ENCODE measurements at places on chromosomes 4 and X.

DNA sequence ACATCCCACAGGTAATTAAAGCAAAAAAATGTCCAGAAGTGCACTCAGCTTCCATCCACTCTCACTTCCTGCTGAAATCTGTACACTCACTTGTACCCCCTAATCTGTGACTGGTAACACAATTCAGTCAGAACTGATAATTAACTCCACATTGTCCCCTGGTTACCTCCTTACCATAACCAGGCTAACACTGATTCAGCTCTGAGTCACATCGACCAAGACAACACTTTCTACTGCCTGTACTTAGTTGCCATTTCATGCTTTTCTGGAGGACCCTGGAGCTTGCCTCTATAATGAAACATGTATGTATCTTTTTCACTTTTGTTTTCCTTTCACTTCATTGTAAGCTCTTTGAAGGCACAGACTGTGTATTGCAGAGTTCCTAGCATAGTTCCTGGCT lies 130.9 kb upstream of the GABRG1 start:
- DNase-seq: no peak

GRCh38 chr4:8894424-8894816 lies 22.8 kb upstream of the HMX1 start:
- no peak for DNase-seq

DNA sequence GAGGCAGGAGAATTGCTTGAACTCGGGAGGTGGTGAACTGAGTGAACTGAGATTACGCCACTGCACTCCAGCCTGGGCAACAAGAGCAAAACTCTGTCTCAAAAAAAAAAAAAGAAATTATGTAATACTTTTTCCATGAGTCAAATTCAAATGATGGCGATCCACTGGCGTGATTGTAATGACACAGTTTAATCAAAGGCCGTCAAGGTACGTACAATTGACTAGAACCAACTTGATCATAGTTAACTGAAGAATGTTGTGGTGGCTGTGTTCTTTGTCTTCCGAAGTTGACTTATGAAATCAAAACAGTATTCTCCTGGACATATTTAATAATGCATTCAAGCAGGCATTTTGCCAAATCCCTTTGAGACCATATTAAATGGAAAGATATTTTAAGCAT lies 318.6 kb upstream of the FAT1 start:
- no peak for DNase-seq

DNA sequence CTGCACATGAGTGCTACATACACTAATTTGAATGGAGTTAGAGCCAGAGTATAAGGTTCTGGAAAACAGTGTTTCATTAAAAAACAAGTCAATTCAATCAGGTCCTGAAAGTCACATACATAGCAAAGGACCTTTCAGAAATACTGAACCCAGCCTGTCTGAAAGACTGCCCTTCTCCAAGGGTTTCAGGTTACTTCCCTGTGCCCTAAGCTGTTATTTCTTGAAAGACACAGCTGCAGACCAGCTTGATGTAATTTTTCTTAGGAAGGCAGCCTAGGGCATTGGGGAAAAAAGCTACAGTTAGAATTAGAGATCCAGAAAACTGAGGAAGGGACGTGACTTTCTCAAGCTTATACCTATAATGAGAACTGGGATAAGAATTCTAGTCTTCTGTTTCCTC lies 155.9 kb upstream of the MAOA start:
- no peak for DNase-seq

DNA sequence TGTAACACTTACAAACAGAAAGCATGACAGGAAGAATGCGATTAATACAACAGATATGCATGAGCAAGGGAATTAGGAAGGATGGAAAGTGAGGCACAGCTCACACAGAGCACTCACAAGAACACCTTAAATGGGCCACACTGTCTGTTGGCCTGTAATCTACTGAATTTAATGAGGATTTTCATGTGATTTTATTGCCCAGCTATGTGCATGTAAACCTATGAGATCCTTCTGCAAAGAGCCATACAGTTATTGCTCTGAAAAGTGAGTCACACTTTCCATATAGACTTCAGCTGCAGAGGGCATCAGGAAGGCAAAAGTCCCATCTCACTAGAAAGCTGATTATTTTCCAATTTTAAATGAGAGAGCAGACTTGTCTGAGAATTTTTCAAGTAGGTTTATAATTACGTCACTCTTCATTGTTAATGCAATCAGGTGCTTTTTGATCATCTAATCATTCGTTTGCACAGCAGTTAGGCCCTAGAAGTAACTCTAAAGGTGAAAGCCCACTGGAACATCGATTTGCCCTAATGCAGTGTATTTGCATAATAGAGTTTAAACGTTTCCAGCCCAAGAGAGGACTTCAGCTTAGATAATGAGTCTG lies 832.7 kb upstream of the INTU start:
- DNase-seq: no peak

- DNase-seq: no peak
Observed at GRCh38 chrX:112802541-112802940, 38.1 kb downstream of the AMOT start.

DNA sequence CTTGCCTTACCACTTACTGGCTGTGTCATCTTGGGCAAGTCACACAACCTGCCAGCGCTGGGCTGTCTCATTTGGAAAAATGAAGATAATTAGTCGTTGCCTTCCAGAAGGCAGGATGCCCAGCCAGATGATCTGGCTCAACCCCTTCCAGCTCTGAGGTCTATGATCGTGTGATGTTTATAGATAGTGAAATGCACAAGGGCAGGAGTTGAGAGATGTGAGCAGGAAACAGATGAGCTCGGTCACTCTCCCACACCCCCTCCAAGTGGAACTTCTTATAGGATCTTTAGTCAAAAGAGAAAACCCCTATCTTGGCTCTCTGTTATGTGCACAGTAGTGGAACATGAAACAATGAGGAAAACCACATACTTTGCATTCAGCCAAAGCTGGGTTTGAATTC lies 336.8 kb upstream of the PPARGC1A start:
- DNase-seq: no peak

DNA sequence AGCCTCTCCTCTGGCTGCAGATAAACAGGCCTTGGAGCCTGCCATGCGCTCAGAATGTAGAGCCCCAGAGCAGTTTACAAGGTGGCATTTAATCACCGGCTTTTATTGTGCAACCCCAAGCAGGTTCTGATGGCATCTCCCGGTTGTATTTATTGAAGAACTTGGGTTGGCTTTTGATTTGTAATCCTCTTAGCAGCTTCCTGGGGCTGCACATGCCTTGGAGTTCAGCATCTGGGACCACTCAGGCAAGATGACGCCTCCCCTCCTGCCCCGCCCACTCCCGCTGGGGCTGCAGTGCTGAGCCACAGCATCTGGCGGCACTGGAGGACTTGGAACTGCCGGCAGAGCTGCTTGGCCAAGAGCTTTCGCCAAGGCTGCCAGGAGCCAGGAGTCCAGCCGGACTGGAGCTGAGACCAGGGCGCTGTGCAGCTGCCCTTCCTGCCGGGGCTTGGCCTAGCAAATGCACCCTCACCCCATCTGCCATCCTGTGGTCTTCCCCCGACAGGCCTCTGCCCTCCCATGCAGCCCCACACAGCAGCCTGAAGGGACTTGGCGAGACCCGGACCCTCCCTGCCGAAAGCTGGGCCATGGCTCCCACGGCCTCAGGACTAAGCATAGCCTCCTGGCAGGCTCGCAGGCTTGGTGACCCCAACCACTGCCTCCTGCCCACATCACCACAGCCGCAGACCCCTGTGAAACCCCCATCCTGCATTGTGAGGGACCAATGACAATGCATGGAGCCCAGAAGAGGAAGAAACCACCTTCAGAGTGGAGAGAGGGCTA lies 5.4 kb downstream of the HTRA3 start:
- no peak for DNase-seq

DNA sequence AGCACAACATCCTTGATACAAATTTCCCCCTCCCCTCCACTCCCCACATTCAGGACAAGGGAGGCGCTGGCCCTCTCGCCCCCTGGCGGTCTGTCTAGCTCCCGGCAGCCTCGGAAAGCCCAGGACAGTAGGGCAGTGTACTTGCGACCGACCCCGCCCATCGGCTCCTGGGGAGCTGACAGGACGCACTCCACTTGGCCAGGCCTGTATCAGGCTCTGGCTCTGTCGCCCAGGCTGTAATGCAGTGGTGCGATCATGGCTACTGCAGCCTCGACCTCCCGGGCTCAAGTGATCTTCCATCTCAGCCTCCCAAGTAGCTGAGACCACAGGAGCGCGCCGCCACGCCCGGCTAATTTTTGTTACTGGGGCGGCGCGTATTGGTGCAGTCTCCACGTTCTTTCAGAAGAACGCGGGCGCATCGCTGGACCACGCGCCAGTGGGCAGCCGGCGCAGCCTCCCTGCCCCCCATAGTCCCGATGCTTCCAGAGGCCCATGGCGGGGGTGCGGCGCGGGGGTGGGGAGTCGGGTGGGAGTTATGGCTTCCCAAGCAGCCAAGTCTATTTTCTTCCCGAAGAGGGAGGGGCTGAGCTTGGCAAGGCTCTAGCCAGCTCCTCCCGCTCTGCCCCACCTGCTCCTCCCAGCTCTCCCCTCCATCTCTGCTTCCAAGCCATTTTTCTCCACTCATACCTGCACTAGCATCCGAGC lies 7.8 kb upstream of the AKAP14 start:
- peak; percentile 0 for DNase-seq

- no peak for DNase-seq
Observed at GRCh38 chr4:24973747-24974601, 56.8 kb downstream of the LGI2 start.

- no peak for DNase-seq
Observed at GRCh38 chrX:38206542-38206941, 14.1 kb downstream of the SRPX start.

GRCh38 chrX:41689711-41690110 lies 938 bp downstream of the GPR34 start:
- no peak for DNase-seq

DNA sequence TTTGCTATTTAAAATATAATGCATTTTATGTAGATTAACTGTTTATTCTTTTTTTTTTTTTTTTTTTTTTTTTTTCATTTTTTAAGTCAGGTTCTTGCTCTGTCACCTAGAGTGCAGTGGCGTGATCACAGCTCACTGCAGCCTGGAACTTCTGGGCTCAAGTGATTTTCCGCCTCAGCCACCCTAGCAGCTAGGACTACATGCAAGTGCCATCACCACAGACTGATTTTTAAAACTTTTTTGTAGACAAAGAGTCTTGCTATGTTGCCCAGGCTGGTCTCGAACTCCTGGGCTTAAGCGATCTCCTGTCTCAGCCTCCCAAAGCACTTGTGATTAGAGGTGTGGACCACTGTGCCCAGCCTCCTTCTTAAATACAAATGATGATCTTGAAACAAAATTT lies 159.9 kb downstream of the CAMK2D start:
- no peak for DNase-seq

- DNase-seq: no peak
Observed at GRCh38 chr4:47031751-47032404, 511 bp downstream of the GABRB1 start.

- DNase-seq: no peak
Observed at GRCh38 chr4:128471576-128471975, 184.0 kb upstream of the PGRMC2 start.

DNA sequence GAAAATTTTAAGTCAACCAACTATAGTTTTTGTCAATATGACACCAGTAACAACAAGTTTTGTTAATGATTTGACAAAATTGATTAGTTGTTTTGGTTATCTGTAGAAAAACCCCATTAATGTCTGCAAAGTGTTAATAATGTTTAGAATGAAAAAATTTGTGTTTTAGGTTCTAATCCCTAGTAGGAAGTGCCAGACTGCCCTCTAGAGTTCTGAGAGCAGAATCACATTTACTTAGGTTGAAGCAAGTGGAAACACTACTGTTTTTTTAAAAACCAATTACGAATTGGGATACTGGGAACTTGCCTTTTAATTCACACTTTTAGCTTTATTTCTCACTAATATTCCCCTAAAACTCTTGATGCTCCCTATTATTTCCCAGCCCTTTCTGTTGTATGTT lies 101.1 kb upstream of the CYLC1 start:
- DNase-seq: no peak

DNA sequence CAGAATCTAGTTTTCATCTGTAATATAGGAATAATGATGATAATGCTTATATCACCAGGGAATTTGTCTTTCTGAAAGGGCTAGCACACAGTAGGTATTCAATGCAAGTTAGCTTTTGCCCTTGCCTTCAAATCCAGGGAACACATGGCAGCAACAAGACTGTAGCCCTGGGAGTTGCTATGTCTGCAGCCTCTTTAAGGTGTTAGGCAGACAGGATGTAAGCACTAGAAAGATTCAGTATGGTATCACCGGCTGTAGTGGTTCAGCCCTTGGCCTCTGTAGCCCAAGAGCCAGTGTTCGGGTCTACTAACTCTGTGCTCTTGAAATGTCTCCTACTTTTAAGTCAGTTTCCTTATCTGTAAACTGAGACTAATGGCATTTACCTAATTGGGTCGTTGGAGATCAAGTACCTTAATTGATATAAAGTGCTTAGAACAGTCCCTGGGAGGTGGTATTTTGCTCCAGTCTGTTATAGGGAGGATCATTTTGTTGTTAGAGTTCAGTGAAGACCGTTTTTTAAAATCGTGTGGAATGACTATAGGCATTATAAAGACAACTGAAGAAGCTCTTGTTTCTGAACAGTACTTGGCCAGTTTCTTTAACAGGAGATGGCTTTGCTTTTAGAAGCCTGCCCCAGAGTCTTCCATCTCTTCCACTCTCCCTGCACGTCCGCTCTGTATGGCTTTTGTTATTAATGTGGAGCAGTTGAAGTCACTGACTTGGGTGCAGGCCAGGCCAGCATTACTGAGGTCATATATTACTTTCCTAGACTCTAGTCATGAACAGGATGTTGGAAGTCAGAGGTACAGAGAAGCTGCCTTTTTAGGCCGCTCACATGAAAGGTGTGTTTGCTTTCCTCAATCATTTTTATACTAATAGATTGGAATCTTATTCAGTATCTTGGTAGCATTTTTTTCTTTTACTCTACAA lies 44.8 kb downstream of the GAB1 start:
- DNase-seq: no peak

DNA sequence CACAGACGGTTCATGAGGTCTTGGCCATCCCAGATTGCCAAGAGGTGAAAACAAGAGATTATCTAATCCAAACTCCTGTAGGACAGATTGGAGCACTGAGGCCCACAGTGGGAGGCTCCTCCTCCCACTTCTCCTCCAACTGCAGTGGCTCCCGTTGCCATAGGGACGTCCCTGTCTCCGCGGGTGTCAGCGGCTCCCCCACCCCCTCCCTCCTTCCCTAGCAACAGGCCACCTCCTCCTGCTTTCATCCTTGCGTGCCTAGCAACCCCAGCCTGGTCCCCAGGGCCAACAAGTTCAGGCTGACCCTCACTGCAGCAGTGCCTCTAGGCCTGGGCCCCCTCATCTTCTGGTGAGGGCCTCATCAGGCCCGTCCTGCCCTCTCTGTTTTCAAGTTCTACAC lies 6.8 kb upstream of the IQSEC2 start:
- no peak for DNase-seq

DNA sequence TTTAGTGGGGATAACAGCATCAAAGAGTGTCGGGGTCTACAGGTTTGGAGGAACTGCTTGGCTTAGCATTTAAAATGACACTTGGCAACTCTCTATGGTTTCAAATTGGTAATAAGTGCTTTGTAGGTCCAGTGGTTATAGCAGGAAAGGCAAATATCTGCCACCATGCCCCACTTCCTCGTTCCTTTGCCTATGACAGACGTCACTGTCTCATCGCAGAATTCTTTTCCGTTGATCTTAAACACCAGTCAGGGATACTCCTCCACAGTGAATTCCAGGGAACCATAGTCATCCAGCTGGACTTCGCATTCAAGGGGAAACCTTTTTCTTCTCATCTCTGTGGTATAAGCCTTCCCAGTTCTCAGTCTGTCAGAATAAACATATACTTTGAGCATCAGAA lies 319.1 kb downstream of the GPAT3 start:
- no peak for DNase-seq

GRCh38 chrX:13520351-13520750 lies 49.0 kb upstream of the EGFL6 start:
- DNase-seq: no peak

GRCh38 chrX:23783589-23784469 lies 856 bp downstream of the SAT1 start:
- DNase-seq: no peak

Data from activated naive CD4-positive, alpha-beta T cell (primary cell).